ENCODE measurements at places on chromosomes 12 and 14.
A peak's percentile ranks its signal among the peaks of the same experiment; 100 is the strongest.

GRCh38 chr12:100266585-100266834 is 369 bp downstream of the DEPDC4 start:
- DNase-seq, result no peak

- DNase-seq, result peak; percentile 7
Measured at GRCh38 chr14:93319958-93320357, 12.9 kb downstream of the BTBD7 start.

DNA sequence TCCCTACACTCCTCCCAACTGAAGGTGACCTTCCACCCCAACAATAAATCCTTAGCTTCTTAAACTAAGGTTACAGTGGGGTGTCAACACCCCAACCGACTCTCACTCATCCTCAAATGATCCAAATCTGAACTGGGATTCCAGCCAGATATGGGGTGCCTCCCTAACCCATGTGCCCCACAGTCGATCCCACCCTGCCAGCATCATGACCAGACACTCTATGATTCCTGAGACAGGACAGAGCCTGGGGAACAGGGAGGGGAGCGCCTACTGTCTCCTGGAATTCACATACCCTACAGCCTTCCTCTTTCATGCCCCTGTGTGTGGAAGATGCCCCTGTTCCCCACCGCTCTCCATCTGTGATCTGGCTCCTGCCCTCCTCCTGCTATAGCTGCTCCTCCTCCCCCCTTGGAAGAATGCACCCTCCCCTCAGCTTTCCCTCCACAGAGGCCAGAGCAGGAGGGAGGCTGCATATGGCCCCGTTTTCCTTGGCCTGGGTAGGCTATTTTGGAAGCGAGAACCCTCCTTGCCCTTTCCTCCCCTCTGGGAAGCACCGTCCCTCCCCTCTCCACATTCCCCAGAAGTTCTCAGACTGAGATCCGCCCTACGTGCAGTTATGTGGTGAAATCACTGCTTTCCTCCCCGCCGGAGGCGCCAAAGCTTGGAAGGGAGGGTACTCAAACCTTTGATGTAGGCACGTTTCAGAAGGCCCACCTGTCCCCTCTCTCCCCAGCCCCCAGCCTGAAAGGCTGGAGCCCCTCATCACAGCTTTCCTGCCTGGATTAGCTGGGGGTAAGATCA is 48.0 kb downstream of the SMUG1 start:
- no peak for DNase-seq

DNA sequence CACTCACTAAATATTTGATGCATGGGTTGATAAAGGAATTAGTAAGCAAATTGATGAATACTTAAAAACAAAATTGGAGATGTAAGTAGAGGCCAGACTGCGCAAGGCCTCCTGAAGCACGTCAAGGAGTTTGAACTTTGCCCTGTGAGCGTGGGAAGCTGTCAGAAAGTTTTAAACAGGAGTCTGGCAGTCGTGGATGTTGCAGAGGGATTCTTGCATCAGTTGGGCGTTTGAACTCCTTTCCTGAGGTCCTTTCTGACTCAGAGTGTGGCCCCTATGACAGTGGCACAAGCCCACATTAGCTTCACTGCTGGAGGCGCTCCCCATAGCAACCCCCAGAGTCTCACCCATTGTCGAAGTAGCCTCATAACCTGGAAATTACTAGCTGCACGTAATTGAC is 17.9 kb upstream of the IL22 start:
- no peak for DNase-seq

GRCh38 chr12:68749443-68749842 is 3.5 kb downstream of the SLC35E3 start:
- DNase-seq, result no peak

GRCh38 chr12:70236990-70237389 is 6.2 kb upstream of the CNOT2 start:
- no peak for DNase-seq

GRCh38 chr12:5973461-5974115 is 28.5 kb upstream of the ANO2 start:
- no peak for DNase-seq

GRCh38 chr12:129034558-129035289 is 181.4 kb downstream of the GLT1D1 start:
- no peak for DNase-seq

- no peak for DNase-seq
Measured at GRCh38 chr12:50326590-50327284, 43.4 kb upstream of the LIMA1 start.

GRCh38 chr12:107992870-107993451 is 136.1 kb upstream of the WSCD2 start:
- DNase-seq, result peak; percentile 76

DNA sequence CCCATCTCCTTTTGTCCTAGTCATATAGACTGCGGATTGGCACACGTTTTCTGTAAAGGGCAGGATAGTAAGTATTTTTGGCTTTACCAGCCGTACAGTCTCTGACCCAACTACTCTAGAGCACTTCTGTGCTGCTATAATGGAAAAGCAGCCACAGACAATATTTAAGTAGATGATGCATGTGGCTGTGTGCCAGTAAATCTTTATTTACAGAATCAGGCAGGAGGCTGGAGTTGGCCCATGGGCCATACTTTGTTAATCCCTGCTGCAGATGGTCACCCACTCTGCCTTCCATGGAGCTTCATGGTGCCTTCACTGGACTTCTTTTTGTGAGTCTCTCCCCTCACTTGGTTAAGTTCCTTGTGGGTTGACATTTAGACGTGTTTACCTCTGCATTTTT is 584.5 kb upstream of the TBX3 start:
- DNase-seq, result no peak

- no peak for DNase-seq
Measured at GRCh38 chr14:69226736-69227135, 33.2 kb upstream of the GALNT16 start.

GRCh38 chr12:94172031-94172430 is 23.7 kb downstream of the PLXNC1 start:
- DNase-seq, result no peak

DNA sequence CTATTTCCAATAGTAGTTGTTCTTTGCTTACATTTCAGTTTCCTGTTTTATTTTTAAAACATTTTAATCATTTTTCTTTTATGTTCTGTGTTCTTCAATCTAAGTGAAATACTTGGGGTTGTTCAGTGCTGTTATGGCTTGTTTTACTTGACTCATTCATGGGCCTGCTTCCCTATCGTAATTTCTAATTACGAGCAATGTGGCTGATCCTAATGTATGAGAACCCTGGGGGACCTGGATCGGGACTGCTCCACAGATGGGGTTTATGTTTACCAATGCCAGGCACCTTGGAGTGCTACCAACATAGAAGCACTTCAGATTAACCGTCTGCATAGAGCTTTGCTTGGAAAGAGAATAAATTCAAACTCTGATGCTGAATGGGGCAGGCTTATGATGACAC is 29.8 kb downstream of the TECPR2 start:
- no peak for DNase-seq

DNA sequence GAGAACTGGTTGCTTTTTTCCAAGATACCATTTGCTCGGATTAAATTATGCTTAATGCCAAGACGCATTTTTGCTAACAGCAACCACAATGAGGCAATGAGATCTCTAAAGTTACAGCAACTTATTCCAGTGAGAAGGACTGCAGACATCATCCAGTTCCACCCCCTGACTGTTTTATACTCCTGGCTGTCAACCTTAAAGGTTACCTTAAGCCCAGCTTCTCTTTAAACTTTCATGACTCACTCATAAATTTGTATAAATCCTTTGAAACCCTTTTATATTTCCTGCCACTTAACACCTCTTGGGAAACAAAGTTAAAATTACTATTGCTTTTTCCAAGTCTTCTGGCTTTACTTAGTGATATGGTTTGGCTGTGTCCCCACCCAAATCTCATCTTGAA is 80.2 kb downstream of the TMTC1 start:
- DNase-seq, result no peak

GRCh38 chr12:80939231-80939950 is 1.7 kb upstream of the LIN7A start:
- no peak for DNase-seq

- DNase-seq, result no peak
Measured at GRCh38 chr12:84658877-84659276, 253.7 kb downstream of the SLC6A15 start.

DNA sequence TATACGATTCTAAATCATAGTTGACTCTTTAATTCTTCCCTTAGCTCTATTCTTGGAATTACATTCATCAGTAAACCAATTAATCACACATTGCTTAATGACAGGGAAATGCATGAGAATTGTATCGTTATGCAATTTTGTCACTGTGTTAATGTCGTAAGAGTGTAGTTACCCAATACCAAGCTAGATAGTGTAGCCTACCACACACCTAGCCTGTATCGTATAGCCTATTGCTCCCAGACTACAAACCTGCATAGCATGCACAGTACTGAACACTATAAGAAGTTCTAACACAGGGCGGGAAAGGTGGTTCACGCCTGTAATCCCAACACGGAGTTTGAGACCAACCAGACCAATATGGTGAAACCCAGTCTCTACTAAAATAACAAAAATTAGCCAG is 24.7 kb downstream of the HNRNPC start:
- no peak for DNase-seq

DNA sequence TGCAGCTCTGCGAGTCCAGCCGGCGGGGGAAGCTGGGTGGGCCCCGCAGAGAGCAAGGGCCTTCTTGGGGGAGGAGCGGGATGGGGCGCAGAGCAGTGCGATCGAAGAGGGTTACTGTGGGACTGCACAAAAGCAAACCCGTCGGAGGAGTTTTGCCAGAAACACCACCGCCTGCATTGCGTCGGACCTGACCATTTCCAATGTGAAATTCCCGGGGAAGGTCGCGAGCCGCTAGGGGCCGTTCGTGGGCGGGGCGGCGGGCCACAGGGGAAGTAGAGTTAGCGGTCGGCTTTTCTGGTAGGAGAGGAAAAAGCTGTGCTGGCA is 333 bp upstream of the KCNA1 start:
- no peak for DNase-seq

GRCh38 chr12:3559601-3560294 is 68.7 kb downstream of the PRMT8 start:
- DNase-seq, result no peak

DNA sequence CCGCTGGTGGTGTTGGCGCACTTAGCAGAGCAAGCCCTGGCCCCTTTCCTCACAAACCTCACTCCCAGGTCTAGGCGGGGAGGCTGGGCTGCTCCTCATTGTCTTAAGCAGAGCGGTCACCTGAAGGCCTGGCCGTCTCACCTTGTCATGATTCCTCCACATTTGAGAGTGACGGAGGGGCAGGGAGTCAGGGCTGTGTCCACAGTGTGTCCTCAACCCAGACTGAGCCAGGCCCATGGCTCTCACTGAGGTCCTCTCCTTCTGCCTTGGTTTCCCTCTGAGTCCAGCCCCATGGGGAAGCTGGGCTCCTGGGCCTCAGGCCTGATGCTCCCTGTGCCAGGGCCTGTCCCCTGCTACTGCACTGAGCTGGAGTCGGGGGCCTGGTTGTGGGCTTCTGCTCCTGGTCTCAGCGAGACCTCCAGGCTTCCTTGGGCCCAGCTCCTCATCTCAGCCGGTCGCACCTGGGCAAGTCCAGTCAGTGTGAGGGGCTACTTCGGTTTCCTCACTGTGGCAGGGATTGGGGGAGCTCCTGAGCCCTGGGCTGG is 44.9 kb downstream of the KRT80 start:
- no peak for DNase-seq

DNA sequence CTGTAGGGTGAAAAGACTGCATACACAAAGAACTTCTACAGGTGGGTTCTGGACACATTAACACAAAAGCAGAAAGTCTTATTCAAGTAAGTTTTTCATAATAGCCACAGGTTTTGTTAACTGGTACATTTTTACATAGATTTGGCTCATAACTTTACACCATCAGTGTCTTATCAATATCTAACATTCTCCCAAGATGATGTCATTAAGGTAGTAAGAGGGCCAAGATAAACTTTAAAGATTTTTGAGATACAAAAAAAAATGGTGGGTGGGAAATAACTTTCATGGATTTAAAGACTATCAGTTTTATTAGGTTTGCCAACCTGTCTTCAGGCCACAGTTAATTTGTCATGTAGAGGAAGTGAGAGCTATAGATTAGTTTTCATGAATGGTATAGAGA is 1.7 kb downstream of the SUPT16H start:
- no peak for DNase-seq

DNA sequence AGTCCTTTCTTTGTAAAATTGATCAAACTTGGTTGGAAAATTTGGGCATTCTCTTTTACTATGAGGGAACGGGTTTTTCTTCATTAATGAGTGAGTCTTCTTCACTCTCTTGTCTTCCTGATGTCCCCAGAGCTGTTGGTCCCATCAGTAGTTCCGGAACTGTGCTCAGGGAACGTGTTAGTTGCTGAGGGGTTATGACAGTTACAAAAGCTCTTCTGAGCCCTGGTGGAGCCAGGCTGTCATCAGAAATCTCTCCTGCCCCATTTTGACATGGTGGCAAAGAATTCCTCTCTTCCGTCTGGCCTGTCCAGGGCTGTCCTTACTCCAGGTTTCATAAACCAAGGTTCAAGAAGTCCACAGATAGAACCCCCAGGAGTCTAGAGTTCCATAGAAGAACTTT is 208.5 kb downstream of the SLC41A2 start:
- no peak for DNase-seq

DNA sequence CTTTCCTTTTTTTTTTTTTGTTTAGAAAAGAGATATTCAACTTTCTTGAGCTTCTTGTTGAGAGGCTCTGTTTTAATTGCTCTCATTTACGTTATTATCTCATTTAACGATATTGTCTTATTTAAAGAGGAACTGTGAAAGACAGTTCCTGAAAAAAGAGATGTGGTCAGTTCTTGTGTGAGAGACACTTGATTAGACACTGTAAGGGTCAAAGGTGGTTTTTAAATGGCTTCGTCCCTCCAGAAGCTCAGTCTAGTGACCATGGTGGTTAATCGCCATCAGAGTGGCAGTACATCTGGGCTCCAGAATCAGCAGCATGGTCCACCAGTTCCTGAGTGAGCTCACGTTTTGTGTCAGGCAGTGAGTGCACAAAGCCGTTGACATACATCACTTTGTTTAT is 57.9 kb upstream of the KCNA5 start:
- no peak for DNase-seq

GRCh38 chr12:96195845-96196451 is 1.8 kb downstream of the ELK3 start:
- peak; percentile 76 for DNase-seq

DNA sequence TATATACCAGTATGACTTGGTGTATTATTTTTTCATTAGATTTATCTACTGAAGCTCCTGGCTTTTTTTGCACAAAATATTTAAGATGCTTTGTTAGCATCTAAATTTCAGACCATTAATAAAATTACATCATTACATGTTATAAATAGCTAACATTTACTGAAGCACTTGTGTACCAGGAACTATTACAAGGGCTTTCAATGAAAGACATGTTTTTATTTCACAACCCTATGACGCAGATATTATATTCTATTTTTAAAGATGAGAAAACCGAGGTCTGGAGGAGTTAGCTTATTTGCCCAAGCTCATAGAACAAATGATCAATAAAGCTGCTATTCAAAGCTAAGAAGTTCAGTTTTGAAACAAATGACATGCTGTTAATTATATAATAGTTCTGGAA is 420.4 kb upstream of the DCN start:
- DNase-seq, result no peak

GRCh38 chr14:83289896-83290295 is 1756.2 kb upstream of the SEL1L start:
- DNase-seq, result no peak

GRCh38 chr12:107320929-107321631 is 227.7 kb upstream of the CRY1 start:
- peak; percentile 25 for DNase-seq

- DNase-seq, result no peak
Measured at GRCh38 chr14:78071016-78071549, 99.1 kb upstream of the NRXN3 start.
